ENCODE measurements at places on chromosomes 7 and 10.

- DNase-seq: no peak
Observed at GRCh38 chr7:18553605-18554003, 58.1 kb downstream of the HDAC9 start.

DNA sequence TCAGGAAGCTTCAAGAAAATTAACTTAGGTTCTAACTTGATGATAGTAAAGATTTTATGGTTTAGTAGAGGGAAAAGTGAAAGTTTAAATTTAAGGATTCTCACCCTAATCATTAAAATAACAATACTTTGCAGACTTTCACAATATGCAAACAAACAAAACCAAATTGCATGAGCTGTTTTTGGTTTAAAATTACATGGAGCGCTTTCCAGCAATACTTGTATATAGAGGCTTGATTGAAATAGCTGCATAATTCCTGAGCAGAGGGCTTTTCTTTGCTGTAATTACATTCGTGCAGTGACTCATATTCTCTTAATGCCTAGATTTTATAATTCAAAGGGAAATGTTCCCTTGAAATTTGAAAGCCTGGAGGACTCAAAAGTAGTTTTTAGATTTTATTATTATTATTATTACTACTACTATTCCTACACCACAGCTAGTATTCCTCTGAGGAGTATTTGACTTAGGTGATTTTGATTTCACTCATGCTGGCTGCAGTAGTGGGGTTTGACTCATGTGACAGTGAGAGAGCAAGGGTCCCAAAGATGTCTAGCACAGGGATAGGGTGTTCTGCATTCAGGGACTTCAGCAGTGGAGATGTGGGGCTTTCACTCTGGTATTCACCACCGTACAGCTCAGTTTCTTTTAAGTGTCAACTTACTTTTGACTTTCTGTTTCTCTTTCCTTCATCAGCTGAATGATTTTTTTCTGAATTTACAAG, 138.1 kb downstream of the ADAM22 start:
- DNase-seq: no peak

DNA sequence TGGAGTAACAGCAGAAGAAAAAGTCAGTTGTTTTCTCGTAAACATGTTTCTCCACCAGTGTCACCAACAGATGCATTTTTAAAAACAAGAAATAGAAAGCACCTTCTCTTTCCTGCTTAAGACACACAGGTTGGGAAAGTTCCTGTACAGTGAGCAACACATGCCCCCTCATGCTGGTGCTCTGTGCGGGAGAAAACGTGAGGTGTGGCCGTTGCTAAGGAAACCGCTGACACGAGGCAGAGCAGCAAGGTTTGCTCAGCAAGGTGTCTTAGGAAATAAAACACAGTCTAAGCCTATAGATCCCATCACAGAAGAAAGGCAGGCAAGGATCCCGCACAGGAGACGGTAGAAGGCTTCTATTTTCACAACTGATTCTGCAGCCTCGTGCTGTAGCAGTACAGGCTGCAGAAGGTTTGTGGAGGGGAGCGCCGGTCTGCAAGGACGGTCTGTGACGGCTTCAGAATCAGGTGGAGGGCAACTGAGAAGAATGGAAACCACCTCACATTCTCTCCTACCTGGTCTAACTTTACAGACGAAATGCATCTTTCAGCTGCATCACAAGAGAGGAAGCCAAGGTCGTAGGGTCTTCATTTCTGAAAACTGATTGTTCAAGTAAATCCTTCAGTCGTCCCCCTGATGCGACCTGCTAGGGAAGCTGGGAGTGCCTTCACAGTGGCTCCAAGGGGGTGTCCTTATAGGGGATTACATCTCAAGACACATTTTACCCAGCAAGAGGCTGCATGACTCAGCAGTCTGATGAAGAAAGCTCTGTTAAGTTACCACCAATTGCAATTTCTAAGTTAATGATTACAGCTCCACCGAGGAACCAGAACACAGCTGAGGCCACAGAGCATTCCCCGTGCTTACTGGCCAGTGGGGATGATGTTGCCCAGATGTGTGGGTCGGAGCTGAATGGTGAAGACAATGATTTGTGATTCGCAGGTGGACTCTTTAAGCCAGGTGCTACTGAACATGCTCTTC, 150.7 kb upstream of the KLF14 start:
- DNase-seq: no peak

DNA sequence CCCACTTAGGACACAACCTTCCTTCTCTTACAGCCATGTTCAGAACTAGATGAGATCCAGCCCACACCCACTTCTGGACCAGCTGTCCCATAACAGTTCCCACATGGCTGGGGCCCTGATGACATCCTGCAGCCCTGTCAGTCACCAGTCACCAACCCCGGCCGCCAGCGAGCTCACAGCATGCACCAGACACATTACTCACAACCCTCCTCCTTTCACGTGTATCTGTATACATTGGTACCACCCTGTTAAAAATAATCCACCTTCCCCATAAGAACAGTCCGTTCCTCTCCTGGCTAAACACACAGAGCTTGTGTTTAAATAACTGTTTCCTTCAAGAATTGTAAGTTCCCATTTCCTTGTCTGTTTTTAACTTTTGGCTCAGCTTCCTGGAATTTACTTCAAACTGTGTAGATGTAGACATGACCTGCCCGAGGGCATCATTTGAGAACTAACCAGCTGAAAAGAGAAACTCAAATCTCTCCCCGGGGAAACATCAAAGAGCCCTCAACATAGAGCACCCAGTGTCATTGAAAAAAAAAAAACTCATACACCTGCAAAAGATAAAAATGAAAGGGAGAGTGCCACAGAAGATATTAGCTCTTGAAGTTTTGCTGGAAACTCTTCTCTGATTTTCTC, 26.0 kb upstream of the PRLHR start:
- peak; percentile 1 for DNase-seq

DNA sequence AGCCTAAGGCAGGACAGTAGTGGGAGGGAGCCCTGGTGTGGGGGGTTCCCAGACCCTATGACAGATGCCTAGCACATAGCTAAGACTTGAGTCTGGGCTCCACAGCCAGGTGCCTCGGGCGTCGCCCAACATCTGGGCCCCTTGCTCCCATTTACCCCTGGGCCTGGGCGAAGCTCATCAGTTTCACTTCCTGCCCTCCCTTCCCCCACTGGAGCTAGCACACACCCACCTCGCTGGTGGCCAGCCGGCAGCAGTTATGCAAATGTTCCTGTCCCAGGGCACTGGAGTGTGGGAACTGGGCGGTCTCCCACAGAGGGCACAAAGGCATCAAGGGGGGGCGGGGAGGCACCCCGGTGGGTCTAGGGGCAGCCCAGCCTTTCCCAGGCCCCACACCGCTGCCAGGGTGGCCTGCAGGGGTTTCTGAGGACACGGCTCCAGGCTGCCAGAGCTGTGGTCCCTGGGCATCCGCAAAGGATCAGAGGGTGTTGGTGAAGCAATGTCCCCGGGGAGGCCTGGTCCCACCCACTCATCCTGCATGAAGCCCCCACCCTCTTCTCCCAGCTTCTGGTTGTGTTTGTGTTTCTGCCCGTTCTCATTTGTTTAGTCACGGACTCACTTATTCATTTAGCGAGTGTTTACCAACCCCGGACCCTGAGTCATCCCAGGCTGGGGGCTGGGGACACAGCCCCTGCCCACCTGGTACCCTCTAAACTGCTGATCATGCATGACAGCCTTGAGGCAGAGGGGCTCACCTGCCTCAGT, 20.4 kb downstream of the SH2B2 start:
- peak; percentile 10 for DNase-seq

DNA sequence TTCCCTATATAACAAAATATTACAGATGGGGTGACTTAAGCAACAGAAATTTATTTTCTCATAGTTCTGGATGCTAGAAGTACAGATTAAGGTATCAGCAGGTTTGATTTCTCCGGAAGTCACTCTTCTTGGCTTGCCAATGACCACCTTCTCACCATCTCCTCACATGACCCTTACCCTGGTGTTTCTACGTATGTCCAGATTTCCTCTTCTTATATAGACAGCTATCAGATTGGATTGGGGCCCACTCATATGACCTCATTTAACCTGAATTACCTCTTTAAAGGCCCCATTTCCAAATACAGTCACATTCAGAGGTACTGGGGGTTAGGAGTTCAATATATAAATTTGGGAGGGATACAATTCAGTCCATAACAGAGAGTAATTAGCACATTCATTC, 17.0 kb upstream of the RAPGEF5 start:
- DNase-seq: no peak

DNA sequence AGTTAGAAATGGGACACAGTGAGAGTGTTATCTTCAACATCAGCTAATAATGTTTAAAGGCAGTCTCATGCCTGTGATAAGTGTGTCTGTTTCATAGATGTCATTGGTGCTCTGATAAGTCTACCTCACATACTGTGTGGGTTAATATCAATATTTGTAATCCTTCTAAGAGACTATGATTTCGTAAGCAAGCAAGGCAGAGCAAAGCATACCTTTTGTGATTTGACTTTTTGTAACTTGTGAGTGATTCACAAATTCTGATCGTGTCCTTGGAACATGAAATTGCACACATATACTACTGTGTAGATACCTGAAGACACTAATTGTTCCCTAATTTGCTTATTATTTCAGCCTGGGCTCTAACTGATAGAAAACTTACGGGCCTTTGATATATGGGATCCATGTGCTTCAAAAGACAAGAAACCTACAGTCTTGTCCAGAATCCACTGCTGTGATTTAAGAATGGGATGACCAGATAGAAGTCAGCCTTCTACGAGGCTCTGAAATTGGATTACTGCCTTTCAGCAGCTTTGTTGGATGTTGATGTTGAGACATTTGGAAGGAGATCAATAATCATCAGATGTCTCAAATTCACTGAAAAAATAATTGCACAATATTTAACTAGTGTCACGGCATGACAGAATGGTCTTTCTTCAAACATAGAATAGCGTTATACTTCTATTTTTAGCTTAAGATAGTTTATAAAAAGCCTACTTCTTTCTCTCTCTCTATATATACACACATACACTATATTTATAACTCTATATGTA, 63.2 kb upstream of the KLF6 start:
- no peak for DNase-seq

DNA sequence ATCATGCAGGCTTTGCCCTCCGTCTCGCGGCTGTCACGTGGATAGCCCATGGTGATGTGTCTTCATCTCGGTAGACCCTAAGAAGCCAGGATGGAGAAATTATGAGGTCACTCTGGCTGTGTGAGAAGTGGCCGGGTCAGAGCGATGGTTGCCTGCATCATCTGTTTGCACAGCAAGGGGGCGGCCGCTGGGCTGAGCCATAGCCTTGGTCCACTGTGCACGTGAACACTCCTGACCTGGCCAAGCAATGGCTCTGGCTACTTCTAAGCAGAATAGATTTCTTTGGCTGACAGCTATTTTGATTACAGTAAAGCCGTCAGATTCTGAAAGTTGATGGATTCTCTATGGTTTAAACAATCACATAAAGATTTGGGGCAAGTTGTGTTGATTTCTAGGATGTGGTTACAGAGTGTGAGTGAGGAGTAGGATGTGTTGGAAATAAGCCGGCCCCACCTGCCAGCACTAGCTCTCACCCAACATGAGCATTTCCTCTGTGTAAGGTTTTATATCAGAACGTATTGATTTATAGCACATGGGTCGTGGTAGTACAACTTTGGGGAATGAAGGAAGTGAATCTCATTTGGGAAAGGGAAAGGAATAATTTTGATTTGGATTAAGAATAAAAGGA, 214.4 kb upstream of the GPR26 start:
- DNase-seq: no peak

DNA sequence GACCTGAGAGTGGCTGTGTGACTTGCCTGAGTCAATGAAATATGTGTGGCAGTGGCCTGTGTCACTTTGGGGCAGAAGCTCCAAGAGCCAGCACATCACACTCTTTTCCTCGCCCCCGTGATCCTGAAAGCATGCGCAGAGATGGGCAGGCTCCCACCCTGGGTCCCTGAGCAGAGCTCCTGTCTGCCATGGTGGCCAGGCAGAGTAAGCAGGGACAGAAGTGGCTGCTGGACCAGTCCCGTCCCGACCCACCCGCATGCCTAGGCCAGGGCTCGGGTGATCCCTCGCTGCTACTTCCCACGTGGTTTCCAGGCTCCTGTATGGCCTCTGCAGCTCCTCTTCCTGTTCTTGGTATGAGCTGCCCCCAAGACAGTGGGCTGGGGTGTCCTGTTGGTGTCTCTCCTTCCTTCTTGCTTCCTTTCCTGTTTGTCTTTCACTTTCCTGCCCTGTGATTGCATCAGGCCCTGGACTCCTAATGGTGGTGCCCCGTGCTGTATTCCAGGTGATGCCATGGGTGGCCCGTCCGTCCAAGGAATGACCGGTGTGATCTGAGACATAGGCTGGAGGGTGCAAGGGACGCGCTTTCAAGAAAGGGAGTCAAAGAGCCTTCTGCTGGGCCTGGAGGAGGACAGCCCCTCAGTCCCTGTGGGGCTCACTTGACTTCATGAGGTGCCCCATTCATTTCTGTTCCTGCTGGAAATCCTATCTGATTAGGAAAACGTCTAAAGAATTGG, 71.4 kb upstream of the SHH start:
- DNase-seq: no peak

DNA sequence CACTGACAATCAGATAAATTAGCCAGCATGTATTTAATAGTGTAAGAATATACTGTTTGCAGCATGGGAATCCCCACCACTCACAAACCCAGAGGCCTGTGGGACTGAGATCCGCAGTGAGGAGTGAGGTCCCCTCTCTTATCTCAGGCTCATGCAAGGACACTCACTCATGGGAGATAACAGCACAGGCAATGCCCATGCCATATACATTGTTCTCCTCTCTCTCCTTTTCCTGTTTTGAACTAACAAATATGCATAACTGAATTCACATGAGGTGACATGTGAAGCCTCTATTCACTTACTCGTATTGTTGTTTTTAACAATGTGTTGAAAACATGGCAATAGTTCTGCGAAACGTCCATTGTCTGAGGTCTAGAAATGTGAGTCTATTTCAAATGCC, 230.5 kb downstream of the ARHGAP21 start:
- no peak for DNase-seq

DNA sequence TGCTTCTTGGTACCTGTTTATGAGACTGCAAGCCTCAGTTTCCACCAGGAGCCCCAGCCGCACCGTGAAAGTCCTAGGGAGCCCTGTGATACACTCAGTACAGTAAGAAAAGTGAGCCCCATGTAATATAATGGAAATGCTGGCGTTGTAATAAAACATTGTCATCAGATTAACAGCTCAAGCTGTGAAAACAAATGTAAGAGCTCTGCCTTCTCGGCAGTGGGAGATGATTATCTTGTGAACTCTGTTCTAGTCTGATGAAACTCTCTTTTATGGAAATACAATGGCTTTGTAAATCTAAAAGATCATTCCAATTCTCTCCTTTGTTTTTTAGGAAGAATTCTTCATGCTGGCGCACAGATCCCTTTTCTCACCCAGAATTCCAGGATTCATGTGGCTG, 299.9 kb downstream of the ABCA13 start:
- DNase-seq: no peak

GRCh38 chr10:116215651-116216050, 57.4 kb downstream of the GFRA1 start:
- no peak for DNase-seq

- no peak for DNase-seq
Observed at GRCh38 chr7:2478800-2479199, 2.6 kb upstream of the GRIFIN start.

- no peak for DNase-seq
Observed at GRCh38 chr10:938941-939678, 7.6 kb upstream of the LARP4B start.

DNA sequence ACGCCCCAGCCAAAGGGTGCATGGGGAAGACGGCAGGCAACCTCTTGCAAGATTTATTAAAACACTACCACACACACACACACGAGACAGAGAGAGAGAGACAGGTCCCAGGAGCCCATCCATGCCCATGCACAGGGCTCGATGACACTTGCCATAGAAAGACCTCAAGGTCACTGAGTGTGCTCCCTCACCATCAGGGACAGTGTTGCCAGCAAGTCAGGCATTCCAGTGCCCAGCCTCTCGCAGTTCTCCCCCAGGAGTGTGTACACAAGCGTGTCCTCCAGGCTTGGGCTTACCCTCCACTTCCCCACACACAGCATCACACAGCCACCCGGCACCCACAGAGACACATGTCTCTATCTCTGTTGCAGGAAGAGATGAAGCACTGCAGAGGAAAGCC, 46.8 kb upstream of the SLF2 start:
- no peak for DNase-seq
